ENCODE measurements at places on chromosomes 7 and 10. TPM values are rescaled to one million over a fixed set of nuclear protein-coding genes. Genes with fewer than 3 reads are reported as not detected.

Gene PIP
- not detected for total RNA-seq

- no peak overlapping the region for H3K4me3 ChIP-seq
- no peaks in the 10 kb centered on the region for H3K4me1 ChIP-seq
- DNase-seq, result no peak
- no peaks in the 10 kb centered on the region for H3K36me3 ChIP-seq
- no peaks in the 10 kb centered on the region for H3K27me3 ChIP-seq
Observed at GRCh38 chr10:26467639-26468038, 29.5 kb downstream of the APBB1IP start.

GRCh38 chr10:6101181-6101580 lies 12.3 kb downstream of the RBM17 start:
- H3K27ac ChIP-seq, result no peak overlapping the region
- DNase-seq, result no peak
- peaks cover 8% of the 10 kb centered on the region for H3K4me1 ChIP-seq

GRCh38 chr7:18768256-18768655 lies 272.7 kb downstream of the HDAC9 start:
- H3K4me1 ChIP-seq, result no peaks in the 10 kb centered on the region
- H3K27ac ChIP-seq, result no peak overlapping the region
- no peak overlapping the region for H3K4me3 ChIP-seq
- no peaks in the 10 kb centered on the region for H3K36me3 ChIP-seq

DNA sequence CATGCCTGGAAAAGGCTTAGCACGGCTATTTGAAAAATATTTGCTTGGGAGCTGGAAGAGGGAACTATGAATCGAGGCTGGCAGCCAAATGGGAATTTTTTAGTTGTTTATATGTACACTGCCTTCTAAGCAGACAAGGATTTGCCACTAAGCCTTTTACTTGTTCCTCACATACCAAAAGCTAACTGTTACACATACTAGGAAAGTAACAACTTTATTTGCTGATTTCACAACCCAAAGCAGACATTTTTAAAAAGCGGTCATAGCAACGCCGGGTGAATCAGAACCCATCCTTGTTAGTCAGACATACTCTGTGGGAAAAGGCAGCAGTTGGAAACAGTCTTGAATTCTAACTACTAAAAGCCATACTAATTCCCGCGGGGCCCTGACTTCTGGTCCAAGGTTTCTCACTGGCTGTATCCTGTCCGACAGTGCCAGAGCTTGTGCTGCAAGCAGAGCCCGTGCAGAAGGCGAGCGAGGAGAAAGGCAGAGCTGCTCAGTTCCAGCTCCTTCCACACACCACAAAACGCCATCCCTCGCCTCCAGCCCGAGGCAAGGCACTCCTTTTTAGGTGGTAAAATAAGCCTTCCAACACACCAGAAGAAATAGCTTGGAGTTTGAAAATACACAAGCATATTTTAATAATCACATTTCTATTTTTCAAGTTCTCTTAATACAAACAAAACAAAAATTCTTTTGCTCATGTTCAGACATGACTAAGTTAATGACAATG lies 89.2 kb downstream of the RNF216 start:
- H3K4me3 ChIP-seq, result no peak overlapping the region
- H3K36me3 ChIP-seq, result no peaks in the 10 kb centered on the region
- H3K4me1 ChIP-seq, result no peaks in the 10 kb centered on the region
- H3K27ac ChIP-seq, result no peak overlapping the region

Measured in H1 (cell line).